ENCODE measurements at places on chromosomes 3 and 15. TPM values are rescaled to one million over a fixed set of nuclear protein-coding genes. Genes with fewer than 3 reads are reported as not detected.

GRCh38 chr3:160474416-160474838 lies 24.8 kb upstream of the TRIM59 start:
- no peak for DNase-seq

DNA sequence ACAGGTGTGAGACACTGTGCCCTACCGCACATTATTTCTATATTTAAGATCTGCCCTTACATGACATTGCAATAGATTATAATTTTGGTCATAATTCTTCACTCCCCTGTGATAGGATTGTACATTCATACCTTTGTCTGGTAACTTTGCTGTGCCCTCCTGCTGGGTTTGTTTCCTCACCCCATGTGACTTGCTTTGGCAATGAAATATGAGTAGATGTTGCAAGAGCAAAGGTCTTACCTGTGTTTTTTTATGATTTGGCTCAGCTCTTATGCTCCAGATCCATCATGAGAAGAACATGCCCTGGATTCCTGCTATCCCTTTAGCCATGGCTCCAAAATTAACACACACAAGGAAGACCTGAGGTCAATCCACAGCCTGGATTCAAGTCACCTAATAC lies 137.7 kb upstream of the EOMES start:
- DNase-seq, result no peak

GRCh38 chr3:156978481-156978961 lies 152.4 kb downstream of the LEKR1 start:
- DNase-seq, result peak; percentile 17

- DNase-seq, result no peak
These were observed 23.8 kb downstream of the LRRC2 start for GRCh38 chr3:46542344-46542743.

Gene PAK6
- polyA plus RNA-seq, result 6.0 TPM

Data from right lung (tissue), 10 donors.